ENCODE measurements at places on chromosomes 7 and 10.
A peak's percentile ranks its signal among the peaks of the same experiment; 100 is the strongest.

DNA sequence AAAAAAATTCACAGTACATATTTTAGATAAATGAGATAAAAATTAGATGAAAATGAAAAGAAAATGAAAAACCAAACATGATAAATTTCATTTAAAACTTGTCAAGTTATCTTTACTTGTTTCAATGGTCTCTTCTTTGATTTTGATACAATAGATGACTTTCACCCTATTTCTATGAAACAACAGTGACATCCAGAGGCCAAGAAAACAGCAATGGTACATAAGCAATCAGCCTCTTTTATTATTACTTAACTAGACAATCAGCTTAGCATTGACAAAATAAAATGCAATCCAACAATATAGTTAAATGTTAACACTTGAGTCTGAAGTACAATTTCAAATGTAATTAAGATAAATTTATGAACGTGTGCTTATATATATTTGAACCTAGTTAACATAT is 74.8 kb upstream of the GPR37 start:
- no peak for DNase-seq

- DNase-seq, result no peak
Measured at GRCh38 chr7:25500393-25500921, 272.2 kb upstream of the NPVF start.

- DNase-seq, result no peak
Measured at GRCh38 chr10:28077889-28078288, 79.0 kb upstream of the ODAD2 start.

- DNase-seq, result no peak
Measured at GRCh38 chr7:83695128-83695960, 46.4 kb upstream of the SEMA3E start.

- DNase-seq, result no peak
Measured at GRCh38 chr10:55063811-55064210, 262.8 kb upstream of the PCDH15 start.

DNA sequence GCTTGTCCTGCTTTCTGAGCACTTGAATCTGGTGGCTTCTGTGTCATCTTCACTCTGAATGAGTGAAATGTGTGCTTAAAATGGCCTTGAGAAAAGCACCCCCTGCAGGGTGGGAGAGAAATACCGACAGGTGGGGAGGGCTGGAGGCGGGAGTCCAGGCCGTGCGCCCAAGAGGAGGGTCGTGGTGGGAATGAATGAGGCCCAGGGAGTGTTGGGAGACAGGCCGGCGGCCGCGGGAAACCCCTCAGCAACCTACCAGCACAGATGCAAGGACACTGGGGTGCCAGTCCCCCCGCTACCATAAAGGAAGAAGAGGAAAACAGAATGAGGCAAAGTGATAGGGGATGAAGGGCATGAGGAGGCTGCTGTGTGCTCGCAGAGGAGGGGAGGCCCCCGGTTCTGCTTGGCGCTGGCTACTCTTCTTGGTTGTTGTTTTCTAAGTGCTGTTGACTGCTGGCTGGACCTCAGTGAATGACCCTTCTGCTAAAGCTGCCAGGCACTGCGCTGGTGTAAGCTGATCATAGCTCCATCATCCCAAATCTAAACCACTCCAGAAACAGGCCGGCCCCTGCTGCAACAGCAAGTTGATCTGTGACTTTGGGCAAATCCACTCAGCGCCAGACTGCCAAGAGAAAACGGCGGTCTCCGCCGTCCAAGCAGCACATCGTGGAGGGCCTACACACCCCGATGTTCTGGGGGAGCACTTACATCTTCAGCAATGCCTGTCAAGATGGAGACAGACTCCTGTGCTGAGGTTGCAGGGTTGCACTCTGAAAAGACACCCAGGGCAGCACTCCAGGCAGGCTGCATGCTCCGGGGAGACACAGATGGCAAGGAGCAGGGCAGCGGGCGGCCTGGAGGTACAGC is 378.5 kb downstream of the DNAJB6 start:
- DNase-seq, result no peak

DNA sequence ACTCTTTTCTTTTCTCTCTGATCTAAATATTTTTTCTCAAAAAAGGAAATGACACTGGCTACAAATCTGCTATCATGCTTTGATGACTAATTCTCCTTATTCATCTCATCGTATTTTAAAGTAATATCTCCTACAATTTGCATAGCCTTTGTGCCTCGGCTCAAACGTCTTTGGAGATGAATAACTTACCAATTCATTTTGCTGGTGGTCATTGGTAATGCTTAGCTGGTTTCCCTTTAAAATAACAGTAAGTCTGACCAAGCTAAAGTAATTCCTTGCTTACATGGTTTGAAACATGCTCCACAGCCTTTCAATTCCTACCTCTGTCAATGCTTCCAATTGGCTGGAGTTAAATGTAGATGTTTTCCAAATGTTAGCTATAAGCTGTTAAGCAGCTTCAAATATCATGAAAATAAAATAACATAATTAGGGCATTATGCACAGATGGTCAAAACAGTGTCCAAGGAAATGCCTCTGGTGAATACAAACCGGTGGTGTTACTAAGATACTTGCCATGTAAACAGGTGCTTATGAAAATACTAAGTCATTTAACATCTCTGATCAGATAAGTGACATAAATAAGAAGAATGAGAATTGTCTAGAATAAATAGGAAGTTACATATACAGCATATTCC is 435.0 kb downstream of the POM121L12 start:
- no peak for DNase-seq

GRCh38 chr7:44962483-44963251 is 16.1 kb downstream of the MYO1G start:
- DNase-seq, result no peak

DNA sequence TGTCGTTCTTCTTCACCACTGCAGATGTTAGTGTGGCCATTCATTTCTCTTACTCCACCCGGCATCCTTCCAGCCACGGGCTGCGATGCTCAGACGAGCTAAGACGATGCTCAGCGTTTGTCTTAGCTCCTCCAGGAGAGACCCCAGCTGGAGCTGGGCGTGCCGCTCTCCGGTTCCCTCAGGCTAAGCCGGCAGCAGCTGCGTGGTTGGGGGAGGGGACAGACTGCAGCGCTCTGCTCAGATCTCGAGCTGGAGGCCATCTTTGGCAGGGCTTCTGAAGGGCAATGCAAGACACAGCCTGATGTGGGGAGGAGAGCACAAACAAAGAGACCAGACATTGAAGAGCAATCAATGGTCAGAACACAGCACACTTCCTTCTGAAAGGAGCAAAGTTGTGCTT is 4.8 kb downstream of the INA start:
- DNase-seq, result peak; percentile 51

- no peak for DNase-seq
Measured at GRCh38 chr7:147579148-147579547, 1011.4 kb upstream of the C7orf33 start.

DNA sequence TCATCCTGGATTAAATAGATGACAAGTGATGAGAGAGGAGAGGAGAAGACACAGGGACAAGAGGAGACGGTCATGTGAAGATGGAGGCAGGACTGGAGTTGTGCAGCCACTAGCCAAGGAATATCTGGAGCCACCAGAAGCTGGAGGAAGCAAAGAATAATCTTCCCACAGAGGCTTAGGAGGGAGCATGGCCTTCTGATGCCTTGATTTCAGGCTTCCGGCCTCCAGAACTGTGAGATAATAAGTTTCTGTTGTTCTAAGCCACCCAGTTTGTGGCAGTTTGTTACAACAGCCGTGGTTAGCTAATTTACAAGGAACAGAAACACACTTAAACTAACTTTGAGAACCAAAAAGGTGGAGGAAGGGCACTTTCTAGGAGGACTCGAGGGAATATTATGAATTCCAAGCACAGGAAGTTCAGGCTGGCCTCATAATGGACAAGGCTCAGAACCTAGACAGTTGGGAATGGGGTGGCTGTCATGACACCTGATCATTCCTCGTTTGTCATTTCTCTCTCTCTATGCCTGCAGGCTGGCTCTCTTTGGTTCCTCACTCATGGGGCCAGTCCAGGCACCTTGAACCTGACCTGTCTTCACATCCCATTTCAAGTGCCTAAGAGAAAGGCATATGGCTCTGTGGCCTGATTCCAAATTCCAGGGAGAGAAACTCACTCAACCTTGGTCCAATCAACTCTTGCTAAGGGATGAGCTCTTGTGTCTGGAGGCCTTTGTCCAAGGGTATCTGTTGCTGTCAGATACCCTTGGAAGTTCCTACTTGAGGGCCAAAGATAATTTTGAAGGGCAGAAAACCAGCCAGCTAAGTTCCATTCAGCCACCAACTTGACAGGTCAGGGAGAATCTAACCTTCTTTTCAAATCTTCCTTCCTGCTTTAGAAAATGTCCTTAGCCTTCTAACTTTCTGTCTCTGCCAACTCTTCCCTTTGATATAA is 33.5 kb upstream of the PDZD8 start:
- DNase-seq, result no peak

GRCh38 chr7:31864646-31865045 is 177.6 kb downstream of the PPP1R17 start:
- no peak for DNase-seq

GRCh38 chr10:21194510-21194993 is 297.4 kb upstream of the NEBL start:
- DNase-seq, result peak; percentile 64

DNA sequence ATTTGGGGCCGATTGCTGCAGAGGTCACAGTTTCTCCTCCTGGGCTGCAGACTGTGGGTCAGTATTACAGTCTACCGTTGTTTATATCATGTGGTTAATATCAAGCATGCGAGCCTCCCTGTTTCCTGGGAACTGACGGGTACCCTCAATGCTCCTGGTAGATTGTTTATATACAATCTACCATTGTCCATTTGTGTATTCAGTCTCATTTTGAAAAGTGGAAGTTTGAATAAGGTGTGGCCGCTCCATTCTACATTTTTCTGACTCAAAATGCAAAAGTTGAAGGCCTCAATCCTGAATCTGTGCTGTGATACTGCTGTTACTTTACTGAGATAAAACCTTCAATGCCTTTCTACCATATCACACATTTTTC is 107.9 kb downstream of the ACTR3B start:
- DNase-seq, result no peak

DNA sequence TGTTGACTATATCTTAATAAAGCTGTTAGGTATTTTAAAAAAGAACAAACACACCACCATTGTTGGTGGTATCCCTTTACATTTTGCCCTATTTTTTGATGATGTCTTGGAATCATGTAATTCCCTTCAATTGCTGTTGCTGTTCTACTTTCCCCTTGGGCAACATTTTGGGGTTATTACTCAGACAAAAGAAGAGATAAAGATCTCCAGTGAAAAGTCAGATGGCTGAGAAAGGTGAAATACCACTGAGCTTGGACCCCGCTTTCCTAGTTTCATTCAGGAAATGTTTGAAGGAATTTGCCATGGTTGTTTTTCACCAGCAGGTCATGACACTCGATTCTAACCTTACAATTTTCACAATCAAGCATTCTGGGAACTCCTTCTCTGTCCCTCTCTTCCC is 84.6 kb downstream of the MACC1 start:
- no peak for DNase-seq

DNA sequence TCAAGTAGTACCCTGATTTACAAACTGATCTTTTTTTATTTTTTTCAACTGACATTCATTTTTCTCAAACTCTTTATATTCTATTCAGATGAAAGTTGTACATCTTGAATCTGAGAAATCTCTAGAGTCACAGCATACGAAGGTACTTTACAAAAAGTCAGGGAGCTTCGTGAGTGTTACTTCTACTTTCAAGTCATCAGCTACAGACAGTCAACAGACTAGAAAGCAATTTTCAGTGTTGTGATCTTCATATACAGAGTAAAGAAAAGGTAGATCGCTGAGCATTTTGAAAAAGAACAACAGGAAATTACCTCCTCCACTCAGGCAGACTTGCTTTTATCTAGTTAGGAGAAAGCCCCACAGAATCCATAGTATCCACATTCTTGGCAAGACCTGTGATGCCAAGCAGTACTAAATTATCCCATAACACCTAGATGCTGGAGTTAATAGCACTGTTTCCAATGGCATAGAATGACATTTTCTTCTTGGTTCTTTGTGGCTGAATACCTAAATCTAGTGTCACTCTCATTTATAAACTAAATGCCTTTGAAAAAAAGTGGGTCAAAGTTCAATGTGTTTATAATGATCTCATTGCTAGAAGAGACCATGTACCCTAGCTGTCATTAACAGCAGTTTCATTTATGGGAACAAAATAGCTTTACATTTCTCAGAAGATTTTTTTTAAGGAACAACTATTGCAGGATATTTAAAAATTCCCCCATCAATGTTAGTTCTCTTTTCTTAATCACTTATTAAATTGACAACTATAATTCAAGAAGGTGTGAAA is 12.0 kb upstream of the ZNF800 start:
- DNase-seq, result no peak

DNA sequence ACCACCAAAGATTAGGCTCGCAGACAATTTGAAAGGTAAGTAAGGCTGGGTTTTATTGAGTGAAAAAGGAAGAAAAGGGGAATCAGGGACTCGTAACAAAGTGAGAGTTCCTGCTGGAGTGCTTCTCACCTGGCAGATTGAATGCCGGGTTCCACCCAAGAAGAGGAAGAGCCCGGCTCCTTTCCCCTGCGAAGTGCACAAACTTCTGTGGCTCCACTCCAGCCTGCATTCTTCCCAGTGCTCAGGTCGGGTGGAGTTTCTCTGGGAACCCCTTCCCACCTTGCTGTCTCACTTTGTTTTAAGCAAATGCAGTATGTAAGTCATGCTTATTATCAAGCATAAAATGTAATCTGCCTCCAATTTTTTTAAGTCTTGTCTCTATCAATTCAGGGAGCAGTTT is 87.1 kb upstream of the TMEM106B start:
- no peak for DNase-seq

- no peak for DNase-seq
Measured at GRCh38 chr10:89302625-89303024, 779 bp downstream of the IFIT2 start.

- DNase-seq, result peak; percentile 40
Measured at GRCh38 chr10:103493916-103494877, 692 bp downstream of the NEURL1 start.

- DNase-seq, result no peak
Measured at GRCh38 chr7:25382869-25383268, 154.6 kb upstream of the NPVF start.

DNA sequence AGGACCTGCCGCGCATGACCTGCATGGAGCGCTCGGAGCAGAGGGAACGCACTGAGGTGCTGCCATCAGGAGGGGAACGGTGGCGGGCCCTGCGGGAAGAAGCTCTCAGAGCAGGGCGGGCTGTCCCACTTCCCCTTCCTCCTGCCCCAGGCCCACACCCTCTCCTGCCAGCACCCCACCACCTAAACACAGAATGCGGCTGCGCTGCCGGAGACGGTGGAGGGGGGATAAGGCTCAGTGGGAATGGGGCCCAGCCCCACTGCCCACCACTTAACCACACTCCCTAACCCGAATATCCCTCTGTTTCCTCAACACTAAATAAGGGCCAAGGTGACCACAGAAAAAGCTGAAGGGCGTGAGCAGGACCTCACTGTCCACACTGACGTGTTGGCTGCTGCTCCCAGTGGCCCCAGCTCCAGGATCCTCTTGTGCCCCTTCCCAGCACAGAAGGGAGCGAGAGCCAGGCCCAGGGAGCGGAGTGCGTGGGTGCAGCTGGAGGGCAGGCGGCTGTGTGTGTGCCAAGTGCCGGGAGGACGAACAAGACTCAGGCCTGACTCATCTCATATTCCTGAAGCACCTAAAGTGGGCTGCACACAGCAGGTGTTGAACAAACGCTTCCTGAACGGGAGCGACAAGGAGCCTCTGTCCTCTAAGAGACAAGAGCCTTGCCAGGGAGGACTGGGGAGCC is 116.8 kb downstream of the MAD1L1 start:
- no peak for DNase-seq

GRCh38 chr7:141462958-141463357 is 88.3 kb upstream of the AGK start:
- DNase-seq, result peak; percentile 52

GRCh38 chr10:27490807-27491206 is 13.3 kb upstream of the RAB18 start:
- no peak for DNase-seq

Measured in RPMI8226 (cell line).